Activated T-helper 1 cell treated with anti-CD3 and anti-CD28 coated beads, Interleukin-2, amount 50 U/mL, for 16 hours (primary cell): ENCODE measurements at places on chromosomes 3 and 15.

GRCh38 chr3:7847021-7847420 is 654.6 kb upstream of the LMCD1 start:
- DNase-seq = no peak

DNA sequence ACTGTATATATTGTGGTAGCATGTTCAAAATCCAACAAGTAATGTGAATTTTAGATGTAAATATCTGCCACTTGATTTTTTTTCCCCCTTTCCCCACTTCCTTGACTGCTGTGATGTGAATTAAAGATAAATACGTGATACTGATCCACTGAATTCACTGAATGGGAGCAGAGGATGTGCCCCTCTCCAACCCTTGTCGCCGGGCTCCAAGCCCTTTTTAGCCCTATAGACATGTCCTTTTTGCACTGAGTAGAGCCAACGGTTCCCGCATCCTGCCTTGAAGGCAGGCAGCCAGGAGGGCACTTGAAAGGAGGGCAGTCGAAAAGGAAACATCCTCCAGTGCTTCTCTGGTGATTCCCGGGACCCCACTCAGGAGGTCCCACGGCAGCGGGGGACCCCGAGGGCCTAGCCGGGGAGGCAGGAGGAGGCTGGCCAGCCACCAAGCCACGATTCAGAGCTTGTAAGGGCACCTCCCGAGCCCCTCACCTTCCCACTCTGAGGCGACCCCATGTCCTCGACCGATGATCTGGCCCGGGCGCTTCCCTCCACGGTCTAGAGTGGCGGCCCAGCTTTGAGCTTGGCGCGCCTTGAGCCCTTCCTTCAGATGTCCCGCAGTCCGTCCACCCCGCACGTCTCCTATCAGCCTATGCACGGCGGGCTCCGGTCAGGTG is 901 bp upstream of the MANF start:
- DNase-seq = no peak

DNA sequence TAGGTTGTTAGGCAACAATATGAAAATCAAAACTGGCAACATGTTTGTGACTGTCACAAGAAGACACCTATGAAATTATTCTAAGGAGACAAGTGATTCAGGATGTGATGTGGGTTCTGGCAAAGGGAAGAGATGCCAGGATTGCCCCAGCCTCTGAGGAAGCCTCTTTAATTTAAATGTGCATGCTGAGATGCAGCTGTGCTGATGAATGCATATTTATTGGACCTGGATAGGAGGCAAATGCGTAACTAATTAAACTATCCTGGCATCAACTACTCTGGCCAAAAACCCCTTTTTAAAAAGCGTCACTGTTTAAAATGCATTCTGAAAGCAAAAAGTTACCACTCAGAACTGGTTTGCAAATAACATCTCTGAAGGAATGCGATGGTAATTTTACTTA is 176.5 kb upstream of the DPH6 start:
- DNase-seq = no peak

- no peak for DNase-seq
Observed at GRCh38 chr15:69576948-69577351, 124.3 kb downstream of the RPLP1 start.

DNA sequence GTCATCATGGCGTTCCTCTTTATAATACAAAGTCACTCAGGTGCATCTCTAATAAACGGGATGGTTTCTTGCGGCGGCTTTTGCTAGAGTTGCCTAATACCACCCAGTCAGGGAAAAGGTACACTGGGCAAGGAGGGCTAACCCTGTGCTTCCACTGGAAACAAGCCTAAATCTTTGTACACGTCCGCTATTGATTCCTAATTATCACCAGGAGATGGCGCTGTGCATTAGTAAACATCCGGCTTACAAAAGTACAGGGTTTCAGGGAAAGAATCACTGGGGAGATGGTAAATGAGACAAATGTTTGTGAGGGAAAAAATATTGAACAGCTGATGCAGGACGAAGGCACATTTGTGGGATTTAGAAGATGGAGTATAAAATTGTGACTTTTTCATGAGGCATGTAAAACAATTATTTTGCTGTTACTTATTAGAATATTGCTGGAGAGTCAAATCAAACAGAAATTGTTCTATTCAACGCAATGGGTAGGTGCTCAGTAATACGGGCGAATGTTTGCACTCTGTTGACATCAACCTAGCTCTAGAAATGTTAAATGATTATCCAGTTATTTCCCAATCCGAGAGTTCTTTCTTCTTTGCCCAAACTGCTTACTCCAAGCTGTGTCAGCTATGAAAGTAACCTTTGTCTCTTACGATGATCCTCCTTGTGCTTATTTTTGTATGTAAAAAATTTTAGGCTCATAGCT is 50.6 kb downstream of the GMNC start:
- DNase-seq = no peak

DNA sequence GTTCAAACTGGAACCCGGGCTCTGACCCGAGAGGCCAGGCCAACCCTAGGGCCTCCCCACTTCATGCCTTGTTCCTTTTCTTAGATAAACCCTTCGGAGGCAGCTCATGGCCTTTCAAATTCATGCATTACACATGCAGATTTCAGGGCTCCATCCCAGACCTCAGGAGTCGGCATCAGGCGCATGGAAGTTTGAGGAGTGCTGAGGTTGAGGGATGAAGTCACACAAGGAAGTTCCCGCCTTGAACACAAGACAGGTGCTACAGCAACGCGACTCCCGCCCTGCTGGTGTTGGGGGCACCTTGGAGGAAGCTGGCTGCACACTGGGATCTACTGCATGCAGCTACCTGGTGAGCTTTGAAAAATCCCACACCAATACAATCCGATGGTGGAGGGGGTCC is 245.2 kb upstream of the LYSMD4 start:
- no peak for DNase-seq

DNA sequence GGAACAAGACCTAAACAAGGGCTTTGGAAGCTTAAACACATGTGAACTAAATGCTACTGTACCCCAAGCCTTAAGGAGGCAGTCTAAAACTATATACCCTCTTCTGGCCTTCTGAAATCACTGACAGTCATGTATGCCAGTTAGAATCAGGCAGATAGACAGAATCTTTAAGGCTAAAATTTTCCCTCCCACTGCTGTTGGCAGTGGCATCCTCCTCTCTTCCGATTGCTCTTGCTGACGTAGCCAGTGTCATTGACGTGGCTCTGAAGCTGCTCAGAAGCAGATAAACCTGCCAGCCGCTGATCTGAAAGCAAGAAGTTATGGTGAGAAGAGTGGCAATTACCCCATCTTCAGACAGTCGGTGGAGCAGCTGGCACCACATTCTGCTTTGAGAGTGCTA is 3.3 kb downstream of the RYR3 start:
- DNase-seq = no peak

DNA sequence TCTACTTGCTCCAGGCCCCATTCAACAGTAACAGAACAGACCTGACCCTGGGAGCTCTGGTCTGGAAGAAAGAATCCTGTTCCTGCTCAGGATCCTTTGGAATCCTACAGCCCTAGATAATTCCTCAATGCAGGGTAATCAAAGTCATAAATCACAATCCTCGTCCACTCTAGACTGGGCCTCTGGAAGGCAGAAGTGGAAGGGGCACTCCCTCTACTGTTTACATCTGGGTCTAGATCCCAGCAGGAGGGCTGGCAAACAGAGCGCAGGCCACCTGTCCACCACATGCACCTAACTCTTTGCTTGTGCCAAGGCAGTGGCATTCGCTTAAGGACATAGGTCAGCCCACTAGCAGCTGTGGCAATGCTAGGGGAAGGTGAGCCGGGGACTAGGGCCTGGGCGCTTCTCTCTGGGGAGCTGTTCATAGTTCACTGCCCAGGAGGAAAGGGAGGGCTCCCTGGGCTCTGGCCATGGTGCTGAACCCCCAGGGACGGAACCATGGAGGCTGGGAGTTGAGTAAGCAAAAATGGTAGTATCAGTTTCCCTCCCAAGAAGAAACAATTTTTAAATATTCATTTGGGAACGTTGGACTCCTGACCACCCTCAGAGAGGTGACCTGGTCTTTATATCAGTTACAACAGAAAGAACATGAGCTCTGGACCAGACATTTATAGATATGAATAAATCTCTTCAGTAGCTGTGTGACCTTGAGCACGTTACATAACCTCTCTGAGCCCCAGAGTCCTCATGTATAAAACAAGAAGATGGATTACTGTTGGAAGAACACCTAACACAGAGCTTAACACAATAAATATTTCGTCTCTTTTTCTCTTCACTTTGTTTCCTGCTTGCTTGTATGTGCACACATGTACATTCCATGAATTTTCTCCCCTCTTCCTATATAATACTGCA is 90.2 kb downstream of the NTRK3 start:
- DNase-seq = no peak

DNA sequence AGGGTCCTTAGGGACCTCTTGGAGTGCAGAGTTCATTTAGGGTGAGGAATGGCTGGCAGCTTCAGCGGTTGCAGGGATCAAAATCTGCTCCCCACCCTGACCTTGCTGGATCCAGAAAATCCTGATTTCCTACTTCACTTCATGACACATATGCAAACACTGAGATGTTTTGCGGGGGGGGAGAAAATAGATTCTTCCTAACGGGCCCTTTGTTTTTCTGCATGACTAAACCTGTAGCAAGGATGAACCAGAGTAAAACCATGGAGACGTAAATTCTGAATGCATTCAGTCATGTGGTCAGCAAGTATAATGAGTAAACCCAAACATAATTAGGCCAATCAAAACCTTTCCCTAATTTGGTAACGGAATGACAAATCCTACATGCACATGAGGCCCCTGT is 20.0 kb upstream of the RBP1 start:
- no peak for DNase-seq

DNA sequence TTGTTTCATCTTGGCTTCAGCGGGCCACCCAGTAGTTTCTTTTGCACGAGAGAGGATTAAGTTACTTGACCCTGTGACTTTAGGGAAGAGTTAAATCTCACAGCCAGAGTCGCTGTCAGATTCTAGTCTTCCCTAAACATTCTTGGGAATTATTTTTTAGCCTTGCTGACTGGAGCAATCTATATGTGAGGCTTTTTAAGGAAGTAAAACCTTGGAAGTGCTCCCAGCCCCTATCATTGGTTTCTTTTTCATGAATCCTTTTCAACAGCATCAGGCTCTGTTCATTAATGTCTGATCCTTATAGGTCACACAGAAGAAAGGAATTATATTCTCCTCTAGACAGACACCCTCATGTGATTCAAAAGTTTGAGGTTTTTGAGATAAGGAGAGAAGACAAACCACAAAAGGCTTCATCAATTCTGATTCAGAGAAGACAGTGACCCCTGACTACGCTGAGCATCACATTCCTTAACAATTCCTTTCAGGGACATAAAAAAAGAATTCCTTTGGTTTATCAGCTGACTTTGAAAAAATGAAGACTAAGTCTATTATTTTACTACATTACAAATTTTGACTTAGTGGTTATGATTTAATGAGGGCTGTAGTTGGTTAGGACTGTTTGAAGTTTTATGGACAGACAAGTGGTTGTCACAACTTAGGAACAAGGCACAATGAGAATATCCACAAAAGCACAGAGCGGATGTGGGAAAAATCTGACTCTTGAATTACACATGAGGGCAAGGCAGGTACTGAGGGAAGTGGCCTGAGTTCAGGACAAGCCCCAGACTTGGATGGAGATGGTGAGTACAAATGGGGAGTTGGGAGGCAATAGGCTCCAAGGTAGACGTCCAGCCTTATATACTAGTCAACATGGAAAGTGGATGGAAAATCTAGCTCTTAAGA is 171.1 kb upstream of the STT3B start:
- DNase-seq = no peak

DNA sequence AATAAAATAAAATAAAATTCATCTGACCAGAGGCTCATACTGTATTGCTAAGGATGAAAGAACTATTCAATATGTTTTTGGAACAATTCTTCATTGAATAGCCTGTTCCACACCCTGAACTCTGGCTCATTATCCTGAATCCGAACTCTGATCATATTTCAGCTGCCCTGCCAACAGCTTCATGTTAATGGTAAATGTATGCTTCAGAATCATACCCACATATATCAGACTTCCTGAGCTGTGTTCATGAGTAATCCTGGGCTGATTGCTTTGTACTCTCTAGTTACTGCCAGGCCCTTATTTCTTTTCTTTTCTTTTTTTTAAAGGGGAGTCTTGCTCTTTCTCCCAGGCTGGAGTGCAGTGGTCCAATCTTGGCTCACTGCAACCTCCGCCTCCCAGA is 11.8 kb downstream of the INO80 start:
- DNase-seq = no peak

GRCh38 chr3:175070946-175071345 is 211.8 kb downstream of the NAALADL2 start:
- DNase-seq = no peak

- DNase-seq = no peak
Observed at GRCh38 chr3:107235193-107235927, 141.9 kb upstream of the CCDC54 start.
